ENCODE measurements at places on chromosomes 5 and 9.
A peak's percentile ranks its signal among the peaks of the same experiment; 100 is the strongest.

DNA sequence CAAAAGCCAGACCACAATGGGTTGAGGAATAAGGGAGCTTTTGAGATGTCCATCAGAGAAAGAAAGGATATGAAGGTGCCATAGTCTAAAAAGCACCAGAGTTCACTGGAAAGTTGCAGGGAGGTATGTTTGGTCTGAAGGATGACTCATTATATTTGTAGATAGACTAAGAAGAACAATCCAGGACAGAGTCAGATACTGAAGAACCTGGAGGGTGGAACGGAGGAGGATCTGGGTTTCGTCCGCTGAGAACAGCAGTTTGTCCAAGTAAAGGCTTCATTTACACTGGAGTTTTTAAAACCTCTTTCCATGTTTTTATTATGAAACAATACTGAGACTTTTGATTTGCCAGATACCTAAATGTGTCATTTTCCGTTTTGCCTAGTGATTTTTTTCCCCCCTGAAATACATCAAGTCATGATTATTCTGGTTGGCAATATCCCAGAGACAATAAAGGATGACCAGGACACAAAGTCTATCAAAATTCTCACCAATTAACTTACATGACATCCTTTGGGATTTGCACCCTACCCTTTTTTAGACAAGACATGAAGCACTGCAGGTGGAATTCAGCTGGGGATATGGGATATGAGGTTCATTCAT, 219.9 kb downstream of the MLLT3 start:
- peak; percentile 11 for DNase-seq

GRCh38 chr5:34494111-34494755, 161.9 kb upstream of the RAI14 start:
- no peak for DNase-seq

GRCh38 chr9:126989847-126990842, 75.6 kb downstream of the RALGPS1 start:
- peak; percentile 16 for DNase-seq

- DNase-seq: no peak
These were observed 99.3 kb upstream of the HCN1 start for GRCh38 chr5:45795458-45795857.

DNA sequence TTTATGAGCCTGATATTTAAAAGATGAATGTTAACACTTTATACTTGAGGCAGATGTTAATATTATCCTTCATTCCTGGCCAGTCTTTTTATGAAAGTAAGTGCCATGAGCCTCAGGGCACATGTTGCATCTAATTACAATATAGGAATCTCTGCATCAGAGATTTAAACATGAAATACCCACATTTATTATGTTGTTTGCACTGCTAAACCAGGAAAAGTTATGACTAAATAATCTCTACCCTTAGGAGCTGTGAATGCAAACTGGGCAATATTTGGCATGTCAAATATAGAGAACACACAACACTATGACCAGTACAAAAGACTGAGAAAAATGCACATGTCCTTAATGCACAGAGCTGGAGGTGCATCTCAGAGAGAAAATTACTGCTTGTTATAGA, 526.1 kb upstream of the GRAMD2B start:
- DNase-seq: no peak

DNA sequence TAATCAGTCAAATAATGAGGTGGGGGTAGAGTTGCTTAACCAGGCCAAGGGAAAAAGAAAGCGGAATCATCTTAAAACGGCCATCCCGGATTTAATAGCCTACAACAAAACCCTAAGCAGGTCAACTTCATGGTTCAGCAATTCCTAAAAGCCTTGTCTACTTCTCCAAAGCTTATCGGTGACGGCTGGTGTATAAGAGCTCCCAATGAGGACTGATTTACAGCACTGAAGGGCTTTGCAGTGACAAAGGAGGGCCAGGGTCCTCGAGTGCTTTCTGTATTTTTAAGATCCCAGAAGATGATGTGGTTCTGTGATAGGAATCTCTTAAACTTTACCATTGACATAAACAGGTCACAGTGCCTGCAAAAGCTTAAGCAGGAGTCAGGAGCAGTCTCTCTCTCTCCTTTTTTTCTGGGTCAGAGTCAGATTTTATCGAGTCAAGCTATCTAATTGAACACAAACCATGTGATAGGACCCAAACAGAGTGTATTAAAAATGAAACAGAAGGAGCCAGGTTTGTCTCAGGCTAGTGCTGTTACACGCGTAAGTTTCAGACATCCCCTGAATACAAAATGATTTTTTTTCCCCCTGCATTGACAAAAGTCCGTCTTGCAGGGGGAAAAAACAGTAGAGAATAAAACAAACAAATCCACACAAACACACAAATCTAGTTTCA, 663.6 kb upstream of the ZNF608 start:
- peak; percentile 26 for DNase-seq

DNA sequence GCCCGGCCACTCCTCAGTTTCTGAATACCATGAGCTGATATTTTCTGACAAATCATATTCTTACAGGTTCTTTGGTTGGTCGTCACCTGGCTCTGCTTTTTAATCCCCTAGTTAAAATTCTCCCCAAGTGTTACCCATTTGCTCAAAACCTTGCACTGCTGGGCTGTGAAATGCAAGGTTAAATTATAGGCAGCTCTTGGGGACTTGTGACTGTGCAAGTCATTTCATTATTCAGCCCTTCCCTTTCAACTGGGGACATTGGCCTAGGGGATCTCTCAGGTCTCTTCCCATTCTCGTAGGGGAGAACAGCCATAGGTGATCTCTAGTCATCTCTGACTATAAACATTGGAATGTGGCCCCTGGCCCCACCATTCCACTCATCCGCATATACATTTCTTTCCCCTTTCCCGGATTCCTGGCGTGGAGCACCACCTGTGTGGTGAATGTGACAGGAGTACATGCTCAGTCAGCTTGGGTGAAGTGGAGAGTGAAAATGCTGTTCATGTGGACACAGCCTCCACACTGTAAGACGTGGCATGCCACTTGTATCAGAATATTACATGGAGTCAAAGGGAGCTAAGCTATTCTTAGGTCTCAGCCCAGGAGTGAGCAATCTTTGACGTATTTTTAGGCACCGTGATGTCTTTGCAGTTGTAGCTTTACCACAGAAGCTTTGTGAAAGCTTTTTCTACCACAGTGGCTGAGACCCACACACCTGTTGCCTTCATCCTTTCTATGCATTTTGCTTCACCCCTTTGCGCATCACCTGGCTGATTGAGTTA, 386.7 kb downstream of the KDM4C start:
- no peak for DNase-seq

- DNase-seq: peak; percentile 81
These were observed 17.8 kb downstream of the NANS start for GRCh38 chr9:98074115-98074990.

- DNase-seq: no peak
These were observed 477.6 kb downstream of the TLE1 start for GRCh38 chr9:81211741-81212140.

GRCh38 chr5:61816585-61817450, 484.8 kb downstream of the ZSWIM6 start:
- no peak for DNase-seq

GRCh38 chr5:65858316-65858715, 68.1 kb upstream of the ERBIN start:
- DNase-seq: peak; percentile 26

- peak; percentile 41 for DNase-seq
These were observed 119.9 kb downstream of the KDM4C start for GRCh38 chr9:6877671-6878161.

GRCh38 chr9:129776566-129776937, 23.7 kb upstream of the PTGES start:
- DNase-seq: peak; percentile 64

Data from astrocyte of the hippocampus (primary cell).